Stimulated activated CD8-positive, alpha-beta memory T cell treated with anti-CD3 and anti-CD28 coated beads, Interleukin-7, amount 100 ng/mL, for 24 hours (primary cell): ENCODE measurements at places on chromosomes 16 and 17.
A peak's percentile ranks its signal among the peaks of the same experiment; 100 is the strongest.

- DNase-seq = no peak
Observed at GRCh38 chr17:63001689-63002394, 35.8 kb downstream of the TANC2 start.

DNA sequence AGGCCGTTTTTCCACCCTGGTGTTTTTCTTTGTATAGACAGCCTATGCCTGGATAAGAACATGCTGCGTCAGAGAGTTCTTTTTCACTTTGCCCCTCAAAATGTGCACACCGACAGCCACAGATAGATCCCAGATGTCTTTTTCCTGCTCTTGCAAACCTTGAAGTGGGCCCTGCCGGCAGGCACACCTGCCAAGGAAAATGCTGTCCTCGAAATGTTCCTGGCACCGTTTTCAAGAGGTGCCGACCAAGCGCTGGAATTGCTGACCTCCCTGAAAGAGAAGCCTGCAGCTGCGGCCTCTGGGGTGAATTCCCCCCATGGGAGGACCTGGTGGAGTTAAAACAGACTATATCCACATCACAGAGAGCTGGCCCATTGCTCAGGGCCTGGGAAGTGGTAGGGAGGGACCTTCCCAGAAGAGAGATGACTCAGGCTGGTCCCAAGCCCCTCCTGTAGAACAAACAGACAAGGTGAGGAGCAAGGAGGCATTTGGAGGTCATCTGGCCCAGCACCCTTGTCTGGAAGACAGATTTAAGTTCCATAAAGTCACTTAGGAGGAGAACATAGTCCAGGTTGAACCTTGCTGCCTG lies 668.1 kb downstream of the MAF start:
- DNase-seq = no peak

DNA sequence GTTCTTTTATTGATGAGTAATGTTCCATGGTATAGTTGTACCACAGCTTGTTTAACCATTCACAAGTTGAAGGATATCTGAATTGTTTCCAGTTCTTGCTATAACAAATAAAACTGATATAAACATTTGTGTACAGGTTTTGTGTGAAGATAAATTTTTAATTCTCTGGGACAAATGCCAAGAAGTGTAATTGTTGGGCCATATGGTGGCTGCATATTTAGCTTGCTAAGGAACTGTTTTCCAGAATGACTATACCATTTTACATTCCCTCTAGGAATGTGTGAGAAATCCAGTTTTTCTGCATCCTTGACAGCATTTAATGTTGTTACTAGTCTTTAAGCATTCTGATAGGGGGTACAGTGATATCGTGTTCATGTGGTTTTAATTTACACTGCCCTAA lies 368.5 kb downstream of the KIF2B start:
- DNase-seq = no peak

- DNase-seq = no peak
Observed at GRCh38 chr17:39695089-39695474, 4.8 kb upstream of the ERBB2 start.

- no peak for DNase-seq
Observed at GRCh38 chr17:66345264-66345663, 42.9 kb downstream of the PRKCA start.

DNA sequence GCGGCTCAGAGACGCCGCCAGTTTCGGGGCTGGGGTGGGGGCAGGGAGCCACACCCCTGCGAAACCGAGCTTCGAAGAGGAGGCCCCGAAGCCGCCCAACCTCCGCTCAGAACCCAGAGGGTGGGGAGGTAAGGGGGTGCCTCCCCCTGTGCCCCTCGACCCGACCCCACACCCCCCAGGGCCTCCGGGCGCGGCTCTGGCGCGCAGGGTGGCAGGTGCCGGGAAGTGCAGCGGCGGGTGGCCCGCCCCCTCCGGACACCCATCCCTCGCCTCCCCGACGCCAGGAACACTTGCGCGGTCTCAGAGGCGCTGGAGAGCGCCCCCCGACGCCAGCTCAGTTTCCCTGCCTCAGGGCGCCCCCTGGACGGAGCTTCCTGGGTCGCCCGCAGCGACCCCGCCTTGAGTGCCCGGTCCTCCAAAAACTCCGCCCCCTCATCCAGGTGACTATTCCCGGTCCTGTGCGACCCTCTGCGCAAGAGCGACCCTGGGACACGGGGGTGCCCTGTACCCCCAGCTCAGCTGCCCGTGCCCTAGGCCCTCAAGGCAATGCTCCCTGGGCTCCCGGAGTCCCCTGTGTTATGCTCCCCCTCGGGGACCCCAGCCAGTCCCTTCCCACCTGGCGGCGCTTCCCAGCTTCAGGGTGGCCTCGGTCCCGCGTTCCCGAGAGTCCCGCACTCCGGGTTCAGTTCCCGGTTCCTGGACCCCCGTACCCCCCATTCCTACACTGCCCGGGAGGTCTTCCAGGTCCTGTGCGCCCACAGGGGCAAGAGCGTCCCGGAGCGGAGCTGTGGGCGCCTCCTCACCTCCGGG lies 562 bp downstream of the PPL start:
- no peak for DNase-seq

DNA sequence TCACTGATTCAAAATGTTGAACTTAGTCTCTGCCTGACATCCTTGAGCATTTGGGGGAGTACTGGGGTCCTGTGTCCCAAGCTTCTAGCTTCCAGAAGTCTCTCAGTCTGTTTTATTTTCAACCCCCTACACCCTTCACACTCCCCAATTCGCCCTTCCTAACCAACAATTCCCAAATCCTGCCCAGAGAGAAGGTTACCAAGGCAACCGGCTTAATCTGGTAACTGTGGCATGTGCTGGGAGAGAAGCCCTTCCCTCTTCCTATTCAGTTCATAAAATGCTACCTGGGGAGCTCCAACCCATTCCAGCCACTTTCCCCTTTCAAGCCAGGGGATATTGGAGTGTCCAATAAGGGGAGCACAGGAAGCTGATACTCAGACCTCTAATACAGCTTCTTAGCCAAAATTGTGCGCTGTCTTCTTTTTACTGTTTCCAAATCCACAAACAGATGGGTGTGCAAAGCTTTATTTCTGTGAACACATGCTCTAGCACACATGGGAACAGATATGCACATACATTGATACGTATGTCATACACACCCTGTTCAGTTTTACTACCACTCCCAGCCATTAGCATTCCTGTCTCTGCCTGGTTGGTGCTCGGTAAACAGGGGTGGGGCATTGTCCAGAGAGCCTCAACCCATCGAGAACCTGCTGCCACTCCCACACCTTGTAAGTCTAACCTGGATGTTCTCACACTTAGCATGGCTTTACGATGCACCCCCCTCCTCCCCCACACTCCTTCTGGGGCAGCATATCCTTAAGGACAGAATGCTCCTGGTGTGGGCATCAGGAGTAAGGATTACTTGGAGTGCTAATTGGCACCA lies 1.1 kb upstream of the RAPGEFL1 start:
- no peak for DNase-seq

GRCh38 chr16:7763111-7763510 lies 430.5 kb downstream of the RBFOX1 start:
- no peak for DNase-seq

GRCh38 chr17:61436273-61436672 lies 15.9 kb upstream of the TBX4 start:
- no peak for DNase-seq

DNA sequence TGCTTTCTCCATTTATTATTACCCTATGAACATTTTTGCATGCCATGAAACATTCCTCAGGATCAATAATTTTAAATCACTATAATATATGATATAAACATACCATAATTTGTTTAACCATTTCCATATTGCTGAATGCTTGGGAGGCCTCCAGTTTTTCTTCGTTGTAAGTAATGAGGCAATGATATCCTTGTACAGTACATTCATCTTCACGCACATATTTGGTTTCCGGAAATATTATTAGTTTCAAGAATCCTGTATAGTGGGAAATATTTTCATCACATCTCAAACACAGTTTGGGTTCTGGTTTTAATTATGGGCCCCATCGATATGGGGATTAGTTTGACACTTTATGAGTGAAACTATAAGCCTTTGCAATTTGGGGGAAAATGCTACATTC lies 135.4 kb downstream of the HS3ST3B1 start:
- DNase-seq = no peak

- no peak for DNase-seq
Observed at GRCh38 chr17:78611607-78612006, 34.4 kb upstream of the DNAH17 start.

DNA sequence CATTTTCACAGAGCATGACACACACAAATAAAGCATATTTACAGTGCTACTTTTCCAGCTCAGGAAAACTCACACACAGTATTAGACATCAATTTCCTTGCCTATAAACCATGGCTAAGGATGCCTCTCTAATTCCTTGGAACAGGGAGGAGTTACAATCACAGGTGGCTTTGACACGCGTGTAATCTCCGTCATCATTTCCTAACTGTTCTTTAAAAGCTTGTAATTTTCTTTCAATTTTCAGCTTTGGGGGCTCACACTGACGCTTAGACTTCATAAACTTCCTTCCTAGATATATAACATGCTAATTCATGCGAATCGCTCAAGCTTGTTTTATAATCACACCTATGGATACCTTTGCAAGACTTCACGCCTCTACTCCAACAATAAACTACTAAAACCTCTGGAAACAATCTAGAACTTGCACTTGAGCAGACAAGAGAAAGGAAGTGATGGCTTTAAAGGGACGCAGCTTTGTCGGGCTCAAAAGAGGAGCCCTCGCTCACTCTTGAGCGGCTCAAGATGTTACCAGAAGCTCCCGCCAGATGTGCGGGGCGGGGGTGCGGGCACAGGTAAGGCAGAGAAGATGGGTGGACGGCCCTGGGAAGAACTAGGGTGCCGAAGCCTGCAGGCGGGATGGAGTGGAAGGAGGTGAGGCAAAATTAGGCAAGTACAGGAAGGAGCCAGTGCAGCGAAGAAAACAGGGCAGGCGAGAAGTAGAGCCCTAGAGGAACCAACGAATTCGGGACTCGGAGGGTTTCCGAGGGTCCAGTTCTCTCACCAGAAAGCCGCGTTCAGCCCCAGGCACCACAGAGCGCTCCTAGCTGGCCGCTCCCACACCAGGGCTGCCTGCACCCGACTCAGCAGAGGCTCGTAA lies 631 bp downstream of the RETREG3 start:
- DNase-seq = peak; percentile 4

GRCh38 chr16:83185902-83186301 lies 559.1 kb downstream of the CDH13 start:
- DNase-seq = no peak

- no peak for DNase-seq
Observed at GRCh38 chr17:62723842-62724241, 84.3 kb downstream of the MARCHF10 start.

DNA sequence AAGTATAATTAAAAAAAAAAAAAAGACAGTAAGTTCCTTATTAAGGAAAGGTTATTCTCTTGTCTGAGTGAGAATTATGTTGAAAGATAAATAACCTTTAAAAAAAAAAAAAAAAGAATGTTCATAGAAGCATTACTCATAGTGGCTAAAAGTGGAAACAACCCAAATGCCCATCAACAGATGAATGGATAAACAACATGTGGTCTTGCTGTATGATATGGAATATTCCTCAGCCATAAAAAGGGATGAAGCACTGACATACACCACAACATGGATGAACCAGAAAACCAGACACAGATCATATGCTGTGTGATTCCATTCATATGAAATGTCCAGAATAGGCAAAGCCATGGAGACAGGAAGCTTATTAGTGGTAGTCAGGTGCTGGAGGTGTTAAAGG lies 9.2 kb upstream of the CCNF start:
- DNase-seq = no peak

- no peak for DNase-seq
Observed at GRCh38 chr17:13933441-13934276, 135.6 kb upstream of the COX10 start.
